ENCODE measurements at places on chromosomes 2 and 18.

DNA sequence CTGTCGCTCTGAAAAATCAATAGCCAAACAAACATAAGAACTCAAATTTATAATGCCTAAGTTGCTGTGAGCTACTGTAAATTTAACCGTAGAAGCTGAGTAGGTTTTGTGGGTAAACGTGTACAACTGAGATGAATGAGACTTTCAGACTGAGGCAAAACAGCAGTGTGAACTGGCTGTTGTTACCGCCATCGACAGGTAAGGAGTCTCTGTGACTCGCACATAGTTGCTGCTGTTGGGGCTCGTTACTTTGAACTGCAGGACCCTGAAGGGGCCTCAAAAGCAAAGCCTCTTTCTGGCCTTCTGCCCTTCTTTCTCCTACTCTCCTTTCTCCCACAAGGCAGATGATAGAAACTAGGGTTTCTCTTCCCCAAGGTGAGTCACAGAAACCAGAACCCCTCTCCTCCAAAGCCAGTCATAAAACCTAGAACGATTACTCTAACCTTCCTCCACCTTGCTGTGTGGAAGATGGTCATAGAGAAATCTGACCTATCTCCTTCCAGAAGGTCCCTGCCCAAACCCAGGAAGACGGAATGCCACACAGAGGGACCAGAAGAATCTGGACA, 101.2 kb downstream of the DLGAP1 start:
- DNase-seq = no peak

- DNase-seq = no peak
Measured at GRCh38 chr18:49025767-49026500, 75.2 kb upstream of the SMAD7 start.

DNA sequence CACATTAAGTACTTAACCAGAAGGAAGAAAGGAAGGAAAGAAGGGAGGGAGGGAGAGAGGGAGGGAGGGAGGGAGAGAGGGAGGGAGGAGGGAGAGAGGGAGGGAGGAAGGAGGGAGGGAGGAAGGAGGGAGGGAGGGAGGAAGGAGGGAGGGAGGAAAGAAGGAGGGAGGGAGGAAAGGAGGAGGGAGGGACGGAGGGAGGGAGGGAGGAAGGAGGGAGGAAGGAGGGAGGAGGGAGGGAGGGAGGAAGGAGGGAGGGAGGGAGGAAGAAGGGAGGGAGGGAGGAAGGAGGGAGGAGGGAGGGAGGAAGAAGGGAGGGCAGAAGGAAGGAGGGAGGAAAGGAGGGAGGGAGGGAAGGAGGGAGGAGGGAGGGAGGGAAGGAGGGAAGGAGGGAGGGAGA, 363.3 kb downstream of the MBD2 start:
- no peak for DNase-seq

GRCh38 chr2:105790461-105791149, 45.9 kb downstream of the NCK2 start:
- no peak for DNase-seq

DNA sequence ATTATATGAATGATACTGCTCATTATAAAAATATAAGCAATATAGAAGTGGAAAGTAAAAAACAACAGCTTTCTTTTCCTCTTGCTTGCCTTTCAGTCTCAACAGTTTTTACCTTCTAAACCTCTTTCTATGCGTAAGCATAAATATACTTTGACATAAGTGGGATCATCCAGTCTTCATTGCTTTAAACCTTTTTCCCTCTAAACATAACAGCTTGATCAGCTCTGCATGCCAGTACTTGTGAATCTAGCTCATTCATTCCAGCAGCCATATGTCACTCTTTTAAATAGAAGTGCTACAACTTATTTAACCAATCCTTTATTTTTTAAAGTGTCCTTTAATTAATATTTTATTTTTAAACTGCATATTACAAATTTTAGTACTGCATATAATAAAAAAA, 88.1 kb downstream of the TTC27 start:
- DNase-seq = no peak

- no peak for DNase-seq
Measured at GRCh38 chr2:182077023-182077422, 91.4 kb downstream of the PPP1R1C start.

DNA sequence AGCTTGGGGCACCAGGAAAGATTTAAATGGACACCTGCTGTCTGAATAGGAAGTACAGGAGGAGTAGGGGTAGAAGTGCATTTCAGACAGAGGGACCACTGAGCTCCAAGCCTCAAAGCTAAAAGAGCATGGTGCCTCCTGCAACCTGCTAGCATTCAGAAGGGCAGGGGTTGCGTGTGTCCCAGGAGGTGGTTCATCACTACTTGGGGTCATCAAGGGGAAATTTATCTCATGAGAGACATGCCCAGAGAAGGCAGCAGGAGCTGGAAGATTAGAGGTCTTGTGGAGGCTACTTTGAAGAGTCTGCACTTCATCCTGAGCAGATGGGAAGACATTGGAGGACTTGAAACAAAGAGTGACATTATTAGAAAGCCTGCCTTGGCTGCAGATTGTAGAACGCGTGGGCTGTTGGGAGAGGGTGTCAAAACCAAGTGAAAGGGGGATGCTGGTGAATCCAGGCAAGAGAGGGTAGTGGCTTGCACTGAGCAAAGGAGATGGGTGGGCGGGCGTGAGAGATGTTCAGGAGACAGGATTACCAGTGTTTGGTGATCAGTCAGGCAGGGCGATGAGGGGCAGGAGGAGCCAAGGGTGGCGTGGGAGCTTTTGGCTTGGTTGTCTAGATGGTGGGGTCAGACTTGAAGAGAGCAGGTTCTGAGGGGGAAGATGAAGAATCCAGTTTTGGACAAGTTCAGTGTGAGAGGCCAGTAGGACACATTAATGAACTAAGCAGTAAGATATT, 154.0 kb downstream of the DYSF start:
- DNase-seq = no peak

DNA sequence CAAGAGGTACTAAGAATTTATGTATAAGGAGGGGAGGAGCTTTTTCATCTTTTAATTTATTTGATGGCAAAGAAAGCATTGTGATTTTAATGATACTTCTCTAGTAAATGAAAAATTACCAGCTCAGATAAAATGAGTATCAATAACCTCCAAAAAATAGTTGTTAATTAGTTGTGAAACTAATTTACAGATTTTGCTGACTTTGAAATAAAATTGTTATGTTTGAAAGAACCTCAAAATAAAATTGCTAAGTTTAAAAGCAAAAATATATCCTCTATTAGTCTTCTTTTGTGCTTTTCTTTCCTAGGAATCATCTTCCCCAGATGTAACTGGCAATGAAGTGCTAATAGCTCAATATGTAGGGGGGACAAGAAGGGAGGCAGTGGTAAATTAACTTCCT, 36.5 kb downstream of the ZC3H6 start:
- no peak for DNase-seq

- DNase-seq = no peak
Measured at GRCh38 chr18:2654169-2654927, 1.2 kb upstream of the SMCHD1 start.

DNA sequence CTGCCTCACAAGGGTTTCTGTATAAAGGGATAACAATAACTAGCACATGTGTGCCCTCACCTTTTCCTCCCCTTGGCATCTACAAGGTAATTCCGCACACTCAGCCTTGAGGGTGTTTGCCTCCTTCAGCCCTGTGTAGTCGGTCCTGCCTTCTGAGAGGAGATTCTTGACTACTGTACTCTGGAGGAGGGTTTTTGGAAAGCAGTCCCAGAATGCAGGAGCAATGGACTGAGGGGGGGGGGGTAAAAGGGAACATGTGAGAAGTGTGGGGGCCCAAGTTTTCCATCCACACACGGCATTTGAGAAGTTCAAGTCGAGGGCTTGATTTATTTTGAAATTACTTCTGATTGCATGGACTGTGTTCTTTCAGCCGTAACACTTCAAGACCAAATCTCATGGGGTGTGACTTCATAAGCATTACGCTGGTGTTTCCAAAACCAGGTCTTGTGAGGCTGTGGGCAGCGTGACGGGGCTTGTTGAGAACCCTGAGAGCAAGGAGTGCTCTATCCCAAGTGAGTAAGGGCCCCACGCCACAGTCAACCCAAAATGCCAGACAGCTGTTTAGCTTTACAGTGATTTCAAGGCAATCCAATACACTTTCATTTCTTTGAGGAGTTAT, 198.7 kb upstream of the MEIS1 start:
- DNase-seq = no peak

DNA sequence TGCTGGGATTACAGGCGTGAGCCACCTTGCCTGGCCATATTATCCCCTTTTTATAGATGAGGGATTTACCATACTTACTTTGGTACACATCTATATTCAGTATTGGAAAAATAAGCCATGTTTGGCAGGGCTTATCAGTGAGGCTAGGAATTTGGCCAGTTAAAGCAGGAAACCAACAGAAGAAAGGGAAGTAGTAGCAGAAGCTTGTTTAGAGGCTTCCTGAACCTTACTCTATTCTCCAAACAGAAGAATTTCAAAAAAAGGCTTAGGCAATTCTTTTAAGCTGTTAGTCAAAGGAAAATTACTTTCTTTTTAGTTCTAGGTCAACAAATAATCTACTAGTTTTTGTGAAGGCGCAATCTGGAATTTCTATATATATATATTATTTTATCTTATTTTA, 3.2 kb upstream of the GLS start:
- no peak for DNase-seq

DNA sequence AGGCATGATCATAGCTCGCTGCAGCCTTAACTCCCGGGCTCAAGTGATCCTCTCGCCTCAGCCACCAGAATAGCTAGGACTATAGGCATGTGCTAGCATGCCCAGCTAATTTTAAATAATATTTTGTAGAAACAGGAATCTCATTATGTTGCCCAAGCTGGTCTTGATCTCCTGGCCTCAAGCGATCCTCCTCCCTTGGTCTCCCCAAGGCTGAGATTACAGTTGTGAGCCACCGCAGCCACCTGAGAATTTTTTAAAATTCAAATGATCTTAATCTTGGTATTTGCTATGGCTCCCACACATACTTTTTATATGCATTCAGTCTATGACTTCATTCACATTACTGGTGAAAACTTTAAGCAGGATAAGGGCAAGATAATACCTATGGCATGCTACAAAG, 13.1 kb downstream of the KRCC1 start:
- no peak for DNase-seq

GRCh38 chr2:190578158-190579057, 43.9 kb upstream of the NEMP2 start:
- DNase-seq = no peak

DNA sequence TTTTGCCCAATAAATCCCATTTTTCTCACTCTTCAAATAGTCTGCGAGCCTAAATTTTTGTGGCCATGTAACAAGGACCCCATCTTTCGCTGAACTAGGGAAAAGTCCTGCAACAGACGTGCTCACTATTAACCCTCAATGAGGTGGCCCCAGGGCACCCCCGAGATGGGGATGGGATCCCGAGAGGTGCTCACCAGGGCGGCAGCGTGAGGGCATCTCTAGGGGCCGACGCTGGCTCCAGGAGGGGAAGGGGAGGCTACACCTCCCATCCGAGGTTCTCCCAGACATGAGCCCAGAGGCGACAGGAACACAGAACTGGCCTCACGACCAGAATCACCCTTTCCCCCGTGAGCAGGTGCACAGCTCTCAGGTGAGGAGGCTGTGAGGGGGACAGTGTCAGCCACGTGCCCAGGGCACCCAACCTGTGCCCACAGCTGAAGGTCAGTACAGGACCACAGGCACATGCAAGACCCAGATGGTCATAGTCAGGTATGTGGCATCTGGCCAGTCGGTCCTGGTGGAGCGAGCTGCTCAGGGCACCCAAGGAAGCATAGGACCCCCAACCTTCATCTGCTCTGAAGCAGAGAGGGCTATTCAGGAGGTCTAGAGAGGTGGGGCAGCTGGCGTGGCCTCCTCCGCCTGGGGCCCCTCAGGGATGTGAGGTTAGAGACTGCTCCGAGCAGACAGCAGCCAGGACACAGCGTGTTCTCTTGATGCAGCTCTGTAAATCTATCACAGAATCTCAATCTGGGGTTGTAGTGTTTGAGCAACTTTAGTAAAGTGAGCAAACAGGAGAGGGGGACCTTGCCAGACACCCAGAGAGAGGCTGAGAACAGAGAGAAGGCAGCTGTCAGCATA, 62.8 kb downstream of the PXDN start:
- DNase-seq = no peak

DNA sequence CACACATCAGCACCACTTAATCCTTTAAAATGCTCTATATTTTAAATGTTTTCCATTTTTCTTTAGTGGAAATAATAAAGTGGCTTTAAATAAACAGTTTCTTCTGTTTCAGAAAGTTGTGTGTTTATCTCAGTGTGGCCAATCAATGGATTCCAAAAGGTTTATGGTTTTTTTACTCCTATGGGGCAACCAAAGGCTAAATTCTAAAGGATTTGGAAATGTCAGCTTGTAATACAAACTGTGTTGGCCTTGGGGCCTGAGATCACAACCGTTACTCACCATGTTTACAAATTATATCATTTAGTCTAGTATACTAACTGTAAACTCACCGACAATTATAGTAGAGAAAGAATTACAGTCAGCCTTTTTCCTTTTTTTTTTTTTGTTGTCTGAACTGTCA, 827.2 kb downstream of the EPHA4 start:
- DNase-seq = no peak

- no peak for DNase-seq
Measured at GRCh38 chr2:157929871-157930667, 53.9 kb upstream of the ACVR1 start.

- no peak for DNase-seq
Measured at GRCh38 chr18:76137216-76137615, 357.8 kb downstream of the ZNF516 start.

GRCh38 chr2:30986231-30986580, 152.0 kb downstream of the GALNT14 start:
- DNase-seq = no peak

DNA sequence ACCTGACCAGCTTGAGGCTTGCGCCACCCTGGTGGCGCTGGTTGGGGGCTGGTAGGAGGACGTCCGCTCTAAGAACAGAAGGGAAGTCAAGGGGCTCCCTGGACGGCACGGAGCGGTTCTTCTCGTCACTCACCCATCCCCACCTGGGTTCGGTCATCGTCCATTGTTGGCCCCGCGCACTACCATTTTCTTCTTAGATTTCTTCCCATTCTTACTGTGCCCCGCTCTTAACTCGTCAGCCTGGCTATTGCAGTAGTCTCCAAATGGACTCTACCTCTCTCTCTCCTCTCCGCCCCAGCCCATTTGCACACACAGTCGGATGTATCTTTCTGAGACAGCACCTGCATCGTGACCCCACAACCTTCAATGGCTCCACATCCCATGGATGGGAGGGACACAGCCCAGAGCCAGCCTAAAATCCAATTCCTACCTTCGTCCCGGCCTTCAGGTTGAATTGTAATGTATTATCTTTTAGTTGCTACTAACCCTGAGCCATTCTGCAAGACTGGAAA, 814 bp upstream of the RAB1A start:
- no peak for DNase-seq

DNA sequence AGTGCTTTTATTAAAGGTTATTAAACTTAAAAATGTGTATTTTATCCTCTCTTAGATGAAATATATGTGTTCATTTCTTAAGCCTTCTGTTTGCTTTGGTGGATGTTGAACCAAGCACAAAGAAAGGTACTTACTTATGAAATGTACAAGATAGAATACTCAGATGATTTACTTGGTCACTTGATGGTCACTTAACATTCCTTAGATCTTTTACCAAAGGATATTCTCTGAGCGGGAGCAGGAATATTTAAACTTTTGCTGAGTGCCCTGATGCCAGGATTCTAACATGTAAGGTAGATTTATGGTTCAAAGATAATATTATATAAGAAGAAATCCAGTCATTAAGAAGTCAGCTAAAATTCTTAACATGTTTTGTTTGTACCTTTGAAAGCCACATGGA, 193.5 kb upstream of the ZEB2 start:
- no peak for DNase-seq

GRCh38 chr2:96934831-96935540, 51.4 kb downstream of the FAM178B start:
- DNase-seq = no peak
